Ascending aorta (tissue), 2 donors: ENCODE measurements at places on chromosomes 4 and X.
A peak's percentile ranks its signal among the peaks of the same experiment; 100 is the strongest.

DNA sequence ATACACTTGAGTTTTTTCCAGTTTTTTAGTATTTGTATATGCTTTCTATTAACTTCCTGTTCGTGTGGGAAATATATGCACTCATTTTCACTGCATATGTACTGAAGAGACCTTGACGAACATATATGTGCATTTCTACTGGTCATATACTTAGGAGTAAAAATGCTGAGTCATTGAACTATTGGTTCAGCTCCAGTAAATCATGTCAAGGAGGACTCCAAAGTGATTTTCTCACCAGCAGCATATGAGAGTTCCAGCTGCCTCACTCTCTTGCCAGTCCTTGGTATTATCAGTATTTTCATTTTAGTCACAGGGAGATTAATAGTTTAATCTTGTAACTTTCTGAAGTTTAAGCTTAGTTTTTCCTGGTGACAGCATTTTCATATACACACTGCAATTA lies 2750.2 kb downstream of the ARAP2 start:
- DNase-seq, result no peak

- no peak for DNase-seq
Observed at GRCh38 chr4:88759895-88760290, 62.3 kb upstream of the NAP1L5 start.

GRCh38 chr4:74874753-74875367 lies 58.1 kb upstream of the PARM1 start:
- DNase-seq, result peak; percentile 67

- no peak for DNase-seq
Observed at GRCh38 chr4:186537843-186538521, 17.4 kb downstream of the MTNR1A start.

DNA sequence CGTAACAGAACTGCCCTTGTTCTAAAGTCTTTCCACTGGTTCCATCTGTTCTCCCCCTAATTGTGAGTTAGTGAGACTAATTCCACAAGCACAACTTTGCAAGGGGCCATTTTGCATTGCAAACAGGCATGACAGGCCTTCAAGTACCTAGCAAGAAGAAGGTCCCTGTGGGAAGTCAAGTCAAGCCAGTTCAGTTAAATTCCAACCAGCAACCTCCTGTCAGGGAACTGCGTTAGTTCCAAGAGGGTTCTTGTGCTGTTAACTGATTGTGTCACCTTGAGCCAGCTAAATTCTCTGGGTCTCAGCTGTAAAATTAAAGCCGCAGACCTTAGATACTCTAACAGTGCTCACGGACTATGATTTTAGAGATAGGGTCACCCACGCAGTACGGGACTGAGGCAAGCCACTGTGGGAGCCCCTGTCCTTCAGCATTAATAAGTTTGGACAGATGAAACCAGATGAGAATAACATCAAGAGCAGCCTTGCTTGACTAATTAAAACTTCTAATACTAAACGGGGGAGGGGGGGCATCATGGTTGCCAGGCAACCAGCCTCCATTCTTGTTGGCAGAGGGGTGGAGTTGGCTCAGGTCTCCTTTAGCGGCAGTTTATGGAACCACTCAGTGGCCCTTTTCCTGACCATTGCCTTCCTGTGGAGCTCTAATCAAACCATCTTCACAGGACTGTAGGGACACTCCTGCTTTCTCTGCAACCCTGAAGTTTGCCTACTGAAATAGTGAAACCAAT lies 24.1 kb upstream of the TMEM150C start:
- no peak for DNase-seq

DNA sequence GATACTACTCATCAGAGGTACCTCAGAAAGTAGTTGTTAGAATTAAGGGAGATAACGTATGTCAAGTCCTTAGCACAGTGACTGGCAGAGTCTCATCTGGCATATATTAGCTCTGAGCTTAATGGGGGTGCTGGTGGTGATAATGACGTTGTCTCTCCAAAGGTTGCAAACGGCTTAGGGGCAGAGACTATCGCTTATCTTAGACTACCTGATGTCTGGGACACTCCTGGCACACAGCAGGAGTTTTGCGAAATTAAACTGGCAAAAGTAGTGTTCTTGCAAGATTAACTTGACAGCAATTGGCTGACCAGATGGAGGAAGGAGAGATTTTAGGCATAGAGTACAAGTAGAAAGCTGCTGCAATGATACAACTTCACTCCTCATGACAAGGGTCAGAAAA lies 300.1 kb upstream of the FTHL17 start:
- DNase-seq, result no peak

DNA sequence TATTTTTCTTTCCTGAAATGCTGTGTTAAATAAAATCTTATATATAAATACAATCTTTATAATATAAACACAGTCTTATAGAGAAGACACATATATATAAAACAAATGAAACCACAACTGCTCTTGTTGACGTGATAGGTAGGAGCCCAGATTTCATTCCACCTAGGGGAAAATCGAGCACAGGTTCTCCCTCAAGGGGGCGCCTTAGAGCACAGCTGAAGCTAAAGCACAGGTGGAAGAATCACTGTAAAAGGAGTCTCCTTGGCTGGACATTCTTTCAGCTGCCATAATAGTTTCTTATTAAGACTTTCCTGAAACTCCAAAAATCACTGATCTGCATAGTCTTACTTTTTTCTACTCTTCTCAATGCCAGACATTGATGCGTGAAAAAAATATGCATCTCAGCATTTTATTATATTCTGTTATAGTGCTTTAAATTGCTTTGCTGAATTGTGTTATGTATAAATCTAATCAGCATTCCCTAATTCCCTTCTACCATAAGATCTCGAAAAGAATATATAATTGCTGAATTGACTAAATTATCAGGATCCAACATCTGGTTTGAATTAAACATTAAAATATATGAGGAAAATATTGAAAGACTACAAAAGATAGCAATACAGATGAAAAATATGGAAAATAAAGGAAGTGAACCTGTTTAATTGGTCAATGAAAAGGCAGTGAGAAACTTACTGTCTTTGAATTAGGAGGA lies 25.5 kb upstream of the RXFP1 start:
- no peak for DNase-seq

GRCh38 chr4:73612032-73612431 lies 8.2 kb downstream of the RASSF6 start:
- no peak for DNase-seq

GRCh38 chr4:13700021-13700857 lies 72.7 kb upstream of the BOD1L1 start:
- no peak for DNase-seq

- DNase-seq, result no peak
Observed at GRCh38 chrX:153029162-153029561, 27.1 kb upstream of the PNMA3 start.

DNA sequence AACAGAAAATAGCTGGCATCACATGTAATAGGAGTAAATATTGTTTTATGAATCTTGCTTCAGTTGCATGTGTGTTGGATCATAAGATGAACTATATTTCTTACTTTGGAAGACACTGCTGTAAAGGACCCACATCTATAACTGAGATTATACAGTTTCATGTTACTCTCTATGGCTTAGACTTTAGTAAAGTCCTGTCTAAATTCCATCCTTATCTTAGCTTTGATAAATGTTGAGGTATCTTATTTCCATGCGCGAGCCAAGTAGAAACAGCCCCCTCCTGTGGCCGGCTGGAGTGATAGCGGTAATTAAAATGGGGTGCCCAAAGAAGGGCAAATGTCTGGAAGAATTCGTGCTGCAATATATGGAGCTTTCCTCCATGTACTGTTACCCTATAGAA lies 43.0 kb downstream of the CCDC158 start:
- no peak for DNase-seq

DNA sequence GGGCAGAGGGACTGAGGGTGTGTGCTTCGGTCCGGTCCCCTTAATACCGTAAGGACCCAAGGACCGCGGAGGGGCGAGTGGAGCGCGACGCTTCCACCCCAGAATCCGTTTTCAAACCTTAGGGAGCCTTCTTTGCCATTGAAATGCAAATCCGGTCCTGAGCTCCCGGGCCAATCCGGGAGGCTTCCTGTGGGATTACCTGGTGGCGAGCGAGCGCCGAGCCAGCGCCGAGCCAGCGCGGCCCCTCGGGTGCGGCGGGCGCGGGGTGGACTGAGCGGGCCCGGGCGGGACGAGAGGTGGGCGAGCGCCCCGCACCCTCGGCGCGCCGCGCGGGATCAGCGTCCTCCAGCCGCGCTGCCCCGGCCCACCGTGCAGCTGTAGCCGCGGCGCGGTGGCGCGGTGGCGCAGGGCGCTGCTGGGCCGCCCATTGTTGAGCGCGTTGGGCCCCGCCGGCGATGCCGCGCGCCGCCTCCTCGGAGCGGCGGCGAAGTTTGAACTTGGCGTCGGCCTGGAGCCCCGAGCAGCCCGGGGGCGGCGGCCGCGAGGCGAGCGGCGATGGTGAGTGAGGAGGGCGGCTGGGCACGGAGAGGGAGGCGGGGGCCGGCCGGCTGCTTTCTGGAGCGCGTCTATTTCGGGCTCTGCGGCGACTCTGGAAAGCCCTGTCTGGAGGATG lies 208.7 kb downstream of the SOWAHB start:
- DNase-seq, result no peak

GRCh38 chr4:94995684-94996394 lies 238.1 kb downstream of the BMPR1B start:
- DNase-seq, result peak; percentile 77

- no peak for DNase-seq
Observed at GRCh38 chrX:11579636-11580600, 85.8 kb downstream of the ARHGAP6 start.

GRCh38 chr4:3303565-3303824 lies 10.7 kb downstream of the RGS12 start:
- DNase-seq, result no peak

DNA sequence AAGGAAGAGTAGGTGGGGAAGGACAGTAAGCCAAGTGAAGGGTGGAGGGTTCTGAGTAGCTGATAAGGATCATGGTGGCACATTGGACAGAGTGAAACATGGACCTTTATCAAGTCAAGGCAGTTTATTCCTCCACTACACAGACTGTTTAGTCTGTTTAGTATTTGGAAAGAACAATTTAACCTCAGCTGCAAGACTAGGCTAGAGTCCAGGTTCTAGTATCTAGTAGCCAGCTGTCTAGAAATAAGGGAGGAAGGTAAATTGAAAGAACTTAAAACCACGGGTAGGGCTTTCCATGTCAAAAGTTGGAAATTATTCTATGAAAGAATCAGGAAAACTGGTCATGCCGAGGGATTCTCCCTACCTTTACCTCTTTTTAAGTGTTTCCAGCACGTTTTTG lies 140.1 kb upstream of the MED14 start:
- no peak for DNase-seq

DNA sequence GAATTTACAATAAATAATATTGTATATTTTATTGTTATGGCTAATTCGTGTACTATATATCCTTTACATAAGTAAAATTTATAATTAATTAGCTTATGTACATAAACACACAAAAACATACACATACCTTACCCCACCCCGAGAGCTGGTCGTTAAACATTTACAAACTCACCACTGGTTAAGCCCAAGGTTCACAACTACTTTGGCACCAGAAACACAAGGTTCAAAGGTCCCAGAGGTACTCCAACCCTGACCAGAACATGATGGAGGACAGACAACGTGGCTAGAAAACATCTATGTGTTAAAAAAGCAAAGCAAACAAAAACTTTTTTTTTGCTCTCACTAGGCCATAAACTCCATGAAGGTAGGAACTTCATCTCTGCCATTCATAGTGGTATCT lies 37.7 kb downstream of the SLC25A5 start:
- no peak for DNase-seq

DNA sequence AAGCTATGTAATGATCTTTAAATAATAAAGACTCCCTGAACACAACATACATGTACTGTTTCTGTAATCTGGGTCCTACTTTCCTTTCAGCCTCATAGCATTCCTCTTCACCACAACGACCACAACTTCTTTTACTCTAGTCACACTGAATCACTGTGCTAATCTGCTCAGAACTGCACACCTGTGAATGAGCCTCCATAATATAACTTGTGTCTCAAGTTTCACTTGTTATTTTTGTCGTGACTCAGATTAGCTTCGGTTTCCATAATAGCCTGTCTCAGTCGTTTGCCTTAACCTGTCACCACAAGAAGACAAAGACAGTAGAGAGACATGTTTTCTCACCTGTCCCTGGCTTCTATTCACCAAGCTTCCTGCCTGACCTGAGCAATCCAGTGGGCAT lies 61.8 kb downstream of the MAGED1 start:
- DNase-seq, result no peak

DNA sequence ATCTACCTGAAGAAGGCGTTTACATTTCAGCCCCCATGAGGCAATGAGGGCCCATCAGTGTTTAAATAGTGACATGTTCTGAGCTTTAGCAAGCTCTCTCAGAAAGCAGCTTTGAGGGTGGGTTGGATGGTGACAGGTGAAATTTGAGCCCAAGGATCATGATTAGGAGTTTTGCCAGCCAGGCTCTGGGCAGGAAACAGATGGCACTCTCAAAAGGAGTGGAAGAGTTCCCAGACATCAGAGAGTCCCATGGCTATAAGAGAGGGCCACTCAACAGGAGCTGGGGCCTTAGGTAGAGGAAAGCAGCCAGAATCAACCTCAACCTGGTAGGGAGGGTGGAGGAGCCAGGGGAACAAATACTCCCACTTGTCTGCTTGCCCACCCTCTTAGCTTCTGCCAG lies 499.8 kb downstream of the MID1IP1 start:
- no peak for DNase-seq

DNA sequence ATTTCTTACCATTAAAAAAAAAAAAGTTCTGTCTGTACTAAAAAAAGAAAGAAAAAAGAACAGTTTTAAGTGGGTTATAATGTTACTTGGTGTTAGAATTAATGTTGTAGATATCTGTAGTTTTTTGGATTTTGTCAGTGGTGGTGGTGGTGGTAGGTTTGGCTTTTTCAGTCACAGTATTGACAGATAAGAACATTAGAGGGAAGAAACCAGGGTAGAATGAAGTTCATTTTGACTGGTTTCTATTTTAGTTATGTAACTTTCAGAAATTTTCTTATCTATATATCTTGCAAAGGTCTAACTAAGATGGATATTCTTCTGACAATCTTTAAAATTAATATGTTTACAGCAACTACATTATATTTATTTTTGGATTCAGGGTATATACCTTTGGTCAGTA lies 105.4 kb downstream of the FBXW7 start:
- no peak for DNase-seq

DNA sequence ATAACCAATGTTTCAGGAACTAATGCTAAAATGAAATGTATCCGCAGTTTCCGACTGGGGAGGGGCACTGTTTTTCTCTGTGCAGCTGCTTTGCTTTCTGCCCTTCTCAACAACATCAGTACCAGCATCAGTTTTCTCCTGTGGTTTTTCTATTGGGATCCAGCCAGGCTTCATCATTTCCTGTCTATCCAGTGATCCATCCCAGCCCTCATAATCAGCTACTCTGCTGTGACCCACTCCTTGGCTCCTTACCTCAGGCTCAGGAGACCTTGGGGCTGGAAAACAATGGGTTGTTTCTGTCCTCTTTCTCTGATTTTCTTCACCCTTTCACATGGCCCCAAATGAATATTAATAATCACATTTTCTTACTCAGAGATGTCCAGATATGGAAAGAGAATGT lies 222.2 kb upstream of the DKK2 start:
- DNase-seq, result no peak

DNA sequence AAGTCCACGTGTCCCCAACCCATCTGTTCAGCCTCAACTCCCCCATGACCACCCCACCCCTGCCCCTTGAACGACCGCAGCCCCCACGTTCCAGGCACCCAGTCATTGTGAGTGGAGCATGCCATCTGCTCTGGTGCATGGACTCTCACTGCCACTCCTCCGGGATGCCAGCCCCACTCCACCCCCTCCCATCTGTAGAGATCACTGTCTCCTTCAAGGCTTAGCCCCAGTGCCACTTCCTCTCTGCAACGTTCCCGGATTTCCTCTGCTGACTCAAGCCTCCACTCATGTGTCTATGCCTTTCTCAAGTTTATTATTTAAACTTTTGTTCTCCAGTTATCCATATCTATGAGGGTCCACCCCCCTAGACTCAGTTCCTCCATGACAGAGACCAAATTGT lies 54.0 kb downstream of the MAML3 start:
- peak; percentile 45 for DNase-seq

- DNase-seq, result no peak
Observed at GRCh38 chrX:24229400-24229879, 79.9 kb downstream of the ZFX start.
